ENCODE measurements at places on chromosomes 5 and 9.

DNA sequence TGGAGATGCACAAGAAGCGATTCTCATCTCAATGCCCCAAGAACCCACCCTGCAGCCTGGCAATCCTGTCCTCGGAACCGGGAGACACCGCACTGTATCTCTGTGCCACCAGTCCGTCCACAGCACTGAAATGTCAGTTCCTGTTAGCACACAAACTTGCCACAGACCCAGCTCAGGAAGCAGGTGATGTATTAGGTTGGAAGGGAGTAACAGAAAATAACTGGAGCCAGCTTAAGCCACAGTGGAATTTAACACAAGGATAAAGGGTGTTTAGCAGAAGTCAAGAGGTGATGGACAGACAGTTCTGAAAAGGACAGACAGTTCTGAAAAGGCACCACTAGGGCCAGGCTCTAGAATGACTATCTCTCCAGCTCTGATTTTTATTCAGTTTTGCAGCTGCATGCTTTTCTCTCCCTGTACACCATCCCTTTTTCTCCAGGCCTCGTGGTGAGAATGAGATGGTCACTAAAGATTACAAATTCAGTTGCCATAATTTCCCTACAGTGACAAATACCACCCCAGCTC, 114.4 kb downstream of the ANKRD18B start:
- DNase-seq: no peak

GRCh38 chr9:130022566-130023143, 20.3 kb downstream of the FNBP1 start:
- no peak for DNase-seq

DNA sequence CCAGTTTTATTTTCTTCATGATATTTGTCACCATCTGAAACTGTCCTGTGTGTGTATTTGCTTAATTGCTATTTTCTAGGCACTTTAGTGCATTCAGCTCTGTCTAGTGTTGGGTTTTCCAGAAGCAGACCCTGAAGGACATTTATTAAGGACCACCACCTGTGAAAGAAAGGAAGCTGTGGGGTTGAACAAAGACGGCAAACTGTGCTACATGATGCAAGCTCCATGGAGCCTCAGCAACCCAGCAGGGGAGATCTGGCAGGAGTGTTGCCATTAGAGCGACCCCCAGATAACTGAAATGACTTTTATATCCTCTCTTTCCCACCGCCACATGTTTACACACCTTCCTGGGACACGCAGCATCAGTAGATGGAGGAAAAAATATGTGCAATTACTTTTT, 125.5 kb downstream of the GABRB2 start:
- no peak for DNase-seq

- no peak for DNase-seq
Observed at GRCh38 chr9:121942866-121943382, 150.2 kb downstream of the TTLL11 start.

- DNase-seq: no peak
Observed at GRCh38 chr9:1046639-1047572, 3.3 kb upstream of the DMRT2 start.

DNA sequence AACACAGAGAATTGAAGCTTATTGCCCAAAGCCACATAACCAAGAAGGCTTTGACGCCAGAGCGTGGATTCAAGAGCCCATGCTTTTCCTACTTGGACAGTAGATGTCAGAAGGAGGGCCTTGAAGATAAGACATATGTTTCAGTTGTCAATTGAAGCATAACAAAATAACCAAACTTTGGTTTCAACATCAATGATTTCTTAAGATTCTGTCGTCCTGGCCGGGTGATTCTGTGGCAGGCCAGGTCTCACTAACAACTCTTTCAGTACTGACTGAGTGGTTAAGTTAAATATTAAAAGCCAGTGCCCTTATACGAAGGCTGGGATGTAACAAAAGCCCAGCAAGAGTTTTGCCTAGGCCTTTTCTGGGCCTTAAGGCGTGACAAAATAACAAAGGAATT, 94.0 kb downstream of the RCL1 start:
- no peak for DNase-seq

DNA sequence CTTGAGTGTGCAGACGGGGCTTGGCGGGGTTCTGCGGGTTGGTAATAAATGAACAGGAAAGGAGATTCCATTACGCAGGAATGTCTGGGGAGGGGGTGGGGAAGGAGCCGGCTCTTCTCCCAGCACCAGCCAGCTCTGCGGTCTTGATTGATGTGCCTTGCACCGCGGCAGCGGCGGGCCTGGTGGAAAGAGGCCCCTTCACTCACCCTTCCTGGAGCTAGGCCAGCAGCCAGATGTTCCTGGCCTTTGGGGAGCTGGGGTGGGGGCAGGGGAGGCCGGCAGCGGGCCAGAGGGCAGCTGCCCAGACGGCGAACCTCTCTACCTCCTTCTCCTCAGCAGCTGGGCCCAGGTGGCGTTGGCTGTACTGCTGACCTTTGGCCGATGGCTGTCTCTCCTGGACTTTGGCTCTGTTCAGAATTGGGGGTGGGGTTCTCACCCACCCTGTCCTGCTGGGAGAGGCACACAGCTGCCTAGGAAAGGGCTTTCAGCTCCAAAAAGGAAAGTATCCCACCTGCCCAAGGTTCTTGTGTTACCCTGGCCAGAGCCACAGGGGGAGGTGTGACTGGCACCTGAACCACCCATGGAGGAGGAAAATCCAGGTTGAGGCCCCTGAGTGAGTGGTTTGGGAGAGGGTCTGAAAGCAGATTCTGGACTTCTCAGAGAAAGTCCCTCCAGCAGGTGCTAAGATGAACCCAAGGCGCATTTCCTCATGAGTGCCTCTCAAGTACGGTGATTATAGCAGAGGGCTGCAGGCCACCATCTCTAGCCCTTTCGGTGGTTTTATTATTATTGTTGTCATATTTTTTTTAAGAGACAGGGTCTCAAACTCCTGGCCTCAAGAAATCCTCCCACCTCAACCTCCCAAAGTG, 58.0 kb upstream of the SYNPO start:
- no peak for DNase-seq

DNA sequence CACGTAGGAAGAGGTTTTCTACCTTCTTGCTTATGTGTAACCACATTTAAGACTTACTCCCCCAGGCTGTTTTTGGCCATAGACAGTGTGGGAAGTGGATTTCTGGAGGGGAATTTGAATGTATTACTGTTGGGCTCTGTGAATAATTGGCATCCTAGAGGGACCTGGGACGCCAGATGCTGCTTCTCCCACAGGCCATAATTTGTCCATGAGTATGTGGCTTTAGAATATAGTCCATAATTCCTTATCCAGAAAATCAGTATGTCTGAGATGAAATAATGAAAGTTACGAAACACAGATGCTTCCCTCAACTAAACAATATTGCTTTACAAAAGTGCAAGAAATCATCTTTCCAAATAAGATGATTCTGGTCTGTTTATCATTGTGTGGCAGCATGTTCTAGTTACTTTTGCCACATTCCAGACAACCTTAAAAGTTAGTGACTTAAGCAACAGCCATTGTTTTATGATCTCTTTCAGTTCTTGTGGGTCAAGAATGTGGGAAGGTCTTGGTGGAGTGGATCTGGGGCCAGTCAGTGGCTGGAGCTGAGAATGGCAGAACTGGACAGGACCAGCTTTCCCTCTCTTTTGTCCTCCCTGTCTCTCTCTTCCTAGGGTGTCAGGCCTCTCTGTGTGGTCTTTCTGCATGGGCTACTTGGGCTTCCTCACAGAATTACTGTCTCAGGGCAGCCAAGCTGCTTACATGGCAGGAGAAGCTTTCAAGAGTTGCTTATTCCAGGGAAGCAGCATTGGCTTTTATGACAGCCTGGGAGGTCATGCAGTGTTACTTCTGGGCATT, 79.4 kb downstream of the FBXL7 start:
- no peak for DNase-seq
